ENCODE measurements at places on chromosomes 11 and 22.

- no peak for DNase-seq
Measured at GRCh38 chr11:119062779-119063178, 4.8 kb upstream of the VPS11 start.

- DNase-seq = no peak
Measured at GRCh38 chr11:116043857-116044256, 539.6 kb upstream of the CADM1 start.

GRCh38 chr22:42586381-42586780, 28.3 kb downstream of the POLDIP3 start:
- DNase-seq = no peak

GRCh38 chr22:29581799-29582198, 886 bp upstream of the NIPSNAP1 start:
- DNase-seq = peak; percentile 34

DNA sequence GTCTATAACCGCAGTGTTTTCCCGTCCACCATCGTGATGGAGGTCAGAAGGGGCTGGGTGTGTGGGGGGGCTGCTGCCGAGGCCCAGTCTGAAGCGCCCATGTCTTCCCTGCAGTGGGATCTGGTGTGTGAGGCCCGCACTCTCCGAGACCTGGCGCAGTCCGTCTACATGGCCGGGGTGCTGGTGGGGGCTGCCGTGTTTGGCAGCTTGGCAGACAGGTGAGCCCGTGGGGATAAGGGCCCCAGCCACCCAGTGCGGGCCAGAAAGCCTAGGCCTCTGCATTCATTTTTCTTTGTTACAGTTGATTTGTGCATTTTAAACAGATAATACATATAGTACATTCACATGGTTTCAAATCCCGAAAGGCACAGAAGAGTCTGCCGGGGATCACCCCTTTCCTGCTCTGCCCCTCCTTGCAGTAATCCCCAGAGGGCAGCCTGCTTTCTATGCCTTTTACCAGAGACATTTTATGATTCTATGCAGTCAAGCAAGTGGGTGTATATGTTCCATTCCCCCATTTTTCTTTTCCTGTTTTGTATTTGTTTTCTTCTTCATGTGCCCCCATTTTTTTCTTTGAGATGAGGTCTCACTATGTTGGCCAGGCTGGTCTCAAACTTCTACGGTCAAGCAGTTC, 32.6 kb downstream of the CAPN1 start:
- no peak for DNase-seq

GRCh38 chr11:72260574-72260973, 16.6 kb upstream of the PHOX2A start:
- no peak for DNase-seq

DNA sequence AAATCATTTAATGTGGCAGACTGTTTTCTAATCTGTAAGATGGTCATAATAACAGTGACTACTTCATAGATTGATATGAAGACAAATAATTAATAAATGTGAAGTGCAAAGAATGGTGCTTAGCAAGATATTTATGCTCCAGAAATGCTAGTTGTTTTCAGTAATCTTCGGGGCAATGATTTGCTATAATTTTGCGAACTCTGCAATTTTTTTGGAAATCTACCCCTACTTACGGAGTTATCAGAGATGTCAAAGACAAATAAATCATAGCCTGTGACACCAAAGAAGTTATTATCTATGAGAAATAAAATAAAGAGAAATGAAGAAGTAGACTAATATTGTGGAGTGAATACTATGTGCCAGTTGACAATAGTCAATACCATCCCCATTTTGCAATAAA, 634.1 kb upstream of the LRRC4C start:
- no peak for DNase-seq

DNA sequence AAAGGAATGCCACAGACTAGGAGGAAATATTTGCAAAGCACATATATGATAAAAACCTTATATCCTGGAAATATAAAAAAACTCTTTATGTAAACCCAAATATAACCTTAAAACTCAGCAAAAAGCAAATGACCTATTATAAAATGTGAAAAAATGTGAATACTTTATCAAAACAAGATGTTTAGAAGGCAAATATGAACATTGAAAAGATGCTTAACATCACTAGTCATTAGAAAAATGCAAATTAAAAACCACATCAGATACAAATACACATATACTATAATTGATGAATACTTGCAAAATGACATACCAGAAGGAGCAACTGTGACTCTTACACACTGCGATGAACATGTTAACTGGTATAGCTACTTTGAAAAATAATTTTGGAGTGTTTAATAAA, 511.2 kb upstream of the LRRC4C start:
- no peak for DNase-seq

DNA sequence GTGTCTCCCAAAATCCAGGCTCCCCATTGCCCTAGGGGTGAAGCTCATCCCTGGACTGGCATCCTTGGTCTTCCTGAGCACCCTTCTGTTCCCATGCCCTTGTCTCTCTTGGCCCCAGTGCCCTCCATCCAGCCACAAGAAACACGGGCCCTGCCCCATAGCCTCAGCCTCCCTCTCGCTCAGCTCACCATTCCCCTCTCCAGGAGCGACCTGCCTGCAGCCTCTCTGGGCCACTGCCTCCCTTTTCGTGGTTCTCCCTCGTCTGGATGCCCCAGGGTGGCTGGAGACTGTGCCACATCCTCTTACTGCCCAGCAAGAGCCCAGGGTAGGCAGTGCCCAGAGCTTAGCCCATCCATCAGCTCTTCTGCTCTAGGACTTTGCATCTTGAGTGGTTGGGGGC, 532.1 kb downstream of the TBC1D22A start:
- DNase-seq = no peak

- DNase-seq = no peak
Measured at GRCh38 chr22:42091455-42091782, 847 bp upstream of the NDUFA6 start.

Data from GM23338 (cell line).